Esophagus squamous epithelium (tissue), 5 donors: ENCODE measurements at places on chromosomes 6 and 20. TPM values are rescaled to one million over a fixed set of nuclear protein-coding genes. Genes with fewer than 3 reads are reported as not detected.

The TFEB gene
- total RNA-seq, result 7.0 TPM

DNA sequence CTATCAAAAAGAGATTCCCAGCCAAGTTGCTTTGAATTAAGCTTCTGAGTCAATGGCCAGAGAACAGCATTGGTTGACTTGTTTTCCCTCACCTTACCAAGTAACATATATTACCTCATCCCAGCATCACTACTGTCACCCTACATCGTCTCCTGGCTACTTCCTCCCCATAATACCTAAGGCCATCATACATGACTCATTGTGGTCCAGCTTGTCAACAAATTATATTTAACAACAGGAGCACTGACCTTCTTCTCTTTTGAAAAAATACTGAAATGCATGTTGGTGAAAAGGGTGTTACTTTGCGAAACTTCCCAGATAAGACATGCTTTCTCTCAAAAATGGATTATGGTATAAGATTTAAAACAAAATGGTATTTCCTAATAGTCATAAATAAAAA is 106.9 kb downstream of the TBX18 start:
- no peaks in the 10 kb centered on the region for H3K36me3 ChIP-seq
- no peaks in the 10 kb centered on the region for H3K4me1 ChIP-seq
- H3K27me3 ChIP-seq, result no peaks in the 10 kb centered on the region
- H3K4me3 ChIP-seq, result no peak overlapping the region
- H3K27ac ChIP-seq, result no peak overlapping the region
- no peak for DNase-seq

DNA sequence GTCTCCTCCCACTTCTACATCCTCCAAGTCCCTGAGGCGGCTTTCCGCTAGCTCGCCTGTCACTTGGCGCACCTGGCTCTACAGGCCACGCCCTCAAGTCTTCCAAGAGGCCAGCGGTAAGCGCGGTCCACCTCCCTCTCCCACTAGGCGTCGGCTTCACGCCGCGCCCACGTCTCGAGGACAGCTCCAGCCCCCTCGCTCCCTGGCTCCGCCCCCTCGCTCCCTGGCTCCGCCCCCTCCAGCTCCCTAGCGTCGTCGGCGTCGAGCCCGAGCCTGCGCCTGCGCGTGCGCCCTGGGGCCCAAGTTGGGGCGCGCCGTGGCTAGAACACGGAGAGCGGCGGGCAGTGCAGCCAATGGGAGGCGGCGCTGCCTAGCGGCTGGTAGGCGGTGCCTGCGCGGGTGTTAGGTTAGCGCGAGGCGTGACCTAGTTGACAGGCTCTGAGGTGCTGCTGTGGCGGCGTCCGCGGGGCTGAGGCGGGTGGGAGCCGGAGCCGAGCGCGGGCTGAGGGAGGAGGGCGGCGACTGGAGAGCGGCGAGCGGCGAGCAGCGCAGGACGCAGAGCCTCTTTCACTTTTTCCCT is at the start of gene MACROD2:
Gene MACROD2, plus strand, starts transcription at position 431 of the 580 bp plus-strand sequence.
- no peaks in the 10 kb centered on the region for H3K4me1 ChIP-seq
- H3K4me3 ChIP-seq, result peak within 1 kb of the TSS; percentile 82
- H3K36me3 ChIP-seq, result no peaks in the 10 kb centered on the region
- peak; percentile 22 for DNase-seq
- peak within 1 kb of the TSS; percentile 68 for H3K27ac ChIP-seq

DNA sequence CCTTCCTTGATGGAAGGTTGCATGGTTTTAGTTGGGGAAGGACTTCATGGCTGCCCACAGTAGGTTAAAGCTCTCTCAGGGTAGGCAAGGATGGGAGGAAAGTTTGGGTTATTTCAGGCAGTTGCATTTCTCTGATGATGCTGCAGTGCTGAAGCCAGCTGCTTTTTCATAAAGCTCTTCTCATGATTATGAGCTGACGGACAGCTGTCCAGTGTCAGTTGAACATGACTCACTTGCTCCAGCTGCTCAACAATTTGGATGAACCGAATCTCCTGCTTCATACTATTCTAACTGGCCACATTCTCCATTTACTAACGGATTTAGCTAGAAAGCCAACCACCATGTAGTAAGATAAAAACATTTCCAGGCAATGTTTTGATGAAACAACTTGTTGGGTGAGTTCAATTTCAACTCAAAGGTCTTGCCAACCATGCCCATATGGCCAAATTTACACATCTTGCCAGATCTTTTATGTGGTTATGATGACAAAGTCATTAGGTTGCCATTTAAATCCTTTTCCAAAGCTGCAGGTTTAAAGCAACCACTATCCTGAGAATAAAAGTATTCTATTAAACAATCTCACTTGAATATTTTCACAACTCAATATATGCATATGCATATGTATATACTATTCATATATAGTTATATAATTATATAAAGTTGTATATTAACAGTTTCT is 125.9 kb downstream of the HS3ST5 start:
- no peaks in the 10 kb centered on the region for H3K36me3 ChIP-seq
- H3K27ac ChIP-seq, result no peak overlapping the region
- no peaks in the 10 kb centered on the region for H3K27me3 ChIP-seq
- no peak overlapping the region for H3K4me3 ChIP-seq
- no peaks in the 10 kb centered on the region for H3K4me1 ChIP-seq

GRCh38 chr20:33165416-33166055 is 2.4 kb upstream of the BPIFA2 start:
- H3K27me3 ChIP-seq, result no peaks in the 10 kb centered on the region
- no peak for DNase-seq
- no peak overlapping the region for H3K4me3 ChIP-seq
